Neural progenitor cell (in vitro differentiated cells): ENCODE measurements at places on chromosomes 12 and 14. TPM values are rescaled to one million over a fixed set of nuclear protein-coding genes. Genes with fewer than 3 reads are reported as not detected.

SERPINA6 gene
- not detected in 2 replicates for total RNA-seq

LHX5 gene
- total RNA-seq = 48.4 and 98.7 TPM in 2 replicates

GRCh38 chr14:30312214-30312613 is 246.7 kb upstream of the G2E3 start:
- no peak for DNase-seq

DNA sequence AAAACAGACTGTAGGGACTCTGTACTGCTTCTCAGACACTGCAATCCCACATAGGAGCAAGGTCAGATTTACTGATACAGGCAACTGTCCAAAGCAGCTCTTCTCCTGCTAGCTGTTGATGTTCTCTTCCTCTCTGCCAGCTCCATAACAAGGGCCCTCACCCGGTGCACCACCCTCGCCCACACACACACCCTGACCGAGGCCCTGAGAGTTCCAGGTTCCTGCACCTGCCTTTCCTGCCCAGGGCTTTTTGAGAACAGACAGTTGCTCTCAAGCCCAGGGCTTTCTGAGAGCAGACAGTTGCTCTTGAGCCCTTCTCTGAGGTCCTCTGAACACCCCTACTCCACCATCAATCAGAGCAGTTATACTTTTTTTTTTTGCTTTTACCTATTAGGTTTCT is 233.8 kb upstream of the GARIN6 start:
- DNase-seq = no peak

DNA sequence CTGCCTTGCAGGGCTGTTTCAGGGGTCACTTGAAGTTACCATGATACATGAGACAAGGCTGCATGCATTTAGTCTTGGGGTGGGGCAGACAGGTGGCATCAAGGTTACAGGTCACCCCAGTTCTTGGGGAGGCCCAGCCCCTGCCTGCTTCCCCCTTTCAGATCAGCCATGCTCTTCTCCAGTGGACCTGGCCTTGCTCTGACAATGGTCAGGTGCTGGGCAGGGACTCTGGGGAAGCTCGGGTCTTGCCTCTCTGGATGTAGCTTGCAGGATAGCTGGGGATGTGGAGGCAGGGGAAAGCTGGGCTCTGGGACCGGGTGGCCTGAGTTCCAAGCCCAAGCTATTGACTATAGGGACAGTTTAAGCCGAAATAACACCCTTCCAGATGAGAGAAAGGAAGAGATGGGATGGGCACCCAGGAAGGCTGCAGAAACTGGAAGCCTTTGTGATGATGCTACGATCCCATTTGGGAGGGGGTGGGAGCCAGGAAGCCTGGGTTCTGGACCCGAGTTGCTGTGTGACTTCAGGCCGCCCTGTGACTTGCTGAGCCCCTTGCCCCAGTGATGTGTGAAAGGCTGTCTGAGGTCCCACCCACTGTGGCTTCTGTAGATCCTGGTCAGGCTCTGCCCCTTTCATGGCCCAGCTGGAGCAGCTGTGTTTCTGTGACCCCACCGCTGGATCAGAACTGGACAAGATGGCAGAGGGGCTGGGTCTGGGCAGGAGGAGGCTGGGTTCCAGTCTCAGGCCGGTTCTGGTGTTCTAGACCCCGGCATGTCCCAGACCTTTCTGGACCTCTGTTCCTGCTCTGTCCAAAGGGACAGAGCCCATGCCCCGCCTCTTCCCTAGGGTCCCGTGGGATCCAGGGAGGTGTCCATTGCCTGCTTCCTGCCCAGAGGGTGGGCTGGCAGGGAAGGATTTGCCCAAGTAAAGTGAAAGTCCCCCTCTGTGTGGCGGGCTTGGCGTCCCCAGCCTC is 2.1 kb downstream of the TNFAIP2 start:
- DNase-seq = no peak

DNA sequence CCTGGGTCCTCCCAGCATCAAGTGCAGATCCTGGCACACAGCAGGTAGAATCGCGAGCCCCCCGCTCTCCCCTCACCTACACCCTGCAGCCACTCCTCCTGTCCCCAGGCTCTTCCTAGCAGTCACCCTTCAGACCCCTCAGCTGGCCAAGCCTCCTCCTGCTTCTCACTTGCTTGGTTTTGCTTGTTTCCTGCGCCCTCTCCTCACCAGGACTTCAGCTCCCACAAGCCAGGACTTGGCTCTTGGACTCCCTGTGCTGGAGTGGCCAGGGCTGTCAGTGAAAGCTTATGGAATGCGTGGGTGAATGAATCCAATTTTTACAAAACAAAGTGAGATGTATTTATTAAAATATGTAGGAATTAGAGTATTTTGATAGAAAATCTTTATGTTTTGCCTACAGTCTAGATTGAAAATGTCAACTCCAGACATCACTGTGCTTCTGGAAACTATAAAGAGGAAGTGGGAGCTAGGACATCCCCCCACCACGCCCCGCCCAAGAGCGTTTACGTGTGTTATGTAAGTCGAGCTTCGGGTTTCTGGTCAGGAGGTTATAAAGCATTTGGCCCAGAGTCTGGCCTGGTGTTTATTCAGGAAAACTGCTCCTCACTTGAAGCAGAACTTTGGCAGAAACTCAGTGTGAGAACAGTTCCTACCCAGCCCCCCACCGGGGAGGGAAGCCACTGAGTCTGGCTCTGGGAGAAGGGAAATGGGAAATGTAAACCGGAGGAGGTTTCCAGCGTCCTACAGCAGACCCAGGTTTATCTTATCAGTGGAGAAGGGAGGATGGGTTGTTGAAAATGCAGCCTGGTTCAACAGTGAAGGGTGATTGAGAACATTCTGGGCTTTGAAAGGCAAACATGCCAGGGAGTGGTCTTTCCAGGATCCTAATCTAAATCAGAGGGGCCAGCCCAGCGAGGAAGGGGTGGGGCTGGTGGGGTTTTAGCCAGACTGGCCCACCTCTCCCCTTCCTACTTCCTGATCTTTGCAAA is 8.8 kb downstream of the ALDH2 start:
- no peak for DNase-seq

GRCh38 chr12:52990206-52990605 is 16.1 kb upstream of the EIF4B start:
- no peak for DNase-seq

GRCh38 chr14:76673261-76673660 is 88.0 kb upstream of the VASH1 start:
- no peak for DNase-seq

GRCh38 chr12:94206886-94207285 is 58.5 kb downstream of the PLXNC1 start:
- DNase-seq = no peak

SERPINA4 gene
- not detected in 2 replicates for total RNA-seq

- DNase-seq = no peak
These were observed 52.7 kb downstream of the FBXO34 start for GRCh38 chr14:55323910-55324309.

GRCh38 chr12:69880571-69880970 is 55.5 kb downstream of the MYRFL start:
- peak; percentile 38 for DNase-seq

DNA sequence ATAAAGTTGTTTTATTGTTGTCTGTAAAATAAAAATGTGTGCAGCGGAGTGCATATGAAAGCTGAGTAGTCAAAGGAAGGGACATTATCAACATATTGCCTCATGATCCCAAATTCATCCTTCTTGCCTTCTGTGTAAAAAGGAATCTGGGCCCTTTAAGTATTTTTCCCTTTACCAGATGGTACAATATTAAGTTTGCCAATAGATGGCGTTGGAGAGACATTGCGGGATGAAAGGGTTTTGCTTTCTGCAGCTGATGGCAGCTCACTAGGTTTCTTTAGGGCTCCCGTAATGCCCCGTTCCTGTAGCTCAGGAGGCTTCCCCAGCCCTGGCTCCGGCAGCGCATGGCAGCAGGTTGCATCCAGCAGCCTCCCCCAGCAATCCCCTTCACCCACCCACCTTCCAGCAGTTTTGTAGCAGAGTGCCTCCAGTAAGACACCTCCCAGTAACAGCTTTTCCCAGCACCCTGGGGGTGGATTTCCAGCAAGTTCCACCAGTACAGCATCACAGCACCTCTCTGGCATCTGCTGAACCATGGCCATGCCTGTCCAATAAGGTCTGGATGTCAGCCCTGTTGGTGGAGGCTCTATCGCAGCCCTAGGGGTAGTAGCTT is 354.4 kb downstream of the MED13L start:
- no peak for DNase-seq

RFX4 gene
- 0.22 and 3.4 TPM in 2 replicates for total RNA-seq

- DNase-seq = no peak
These were observed 7.2 kb upstream of the C1R start for GRCh38 chr12:7099290-7099996.

- DNase-seq = peak; percentile 73
These were observed 91.4 kb downstream of the VRK1 start for GRCh38 chr14:96888593-96888992.
